Fibroblast of skin of right quadriceps (primary cell): ENCODE measurements at places on chromosomes 5 and 9.

GRCh38 chr9:123225374-123225813 is 43.0 kb downstream of the STRBP start:
- peak; percentile 61 for DNase-seq

DNA sequence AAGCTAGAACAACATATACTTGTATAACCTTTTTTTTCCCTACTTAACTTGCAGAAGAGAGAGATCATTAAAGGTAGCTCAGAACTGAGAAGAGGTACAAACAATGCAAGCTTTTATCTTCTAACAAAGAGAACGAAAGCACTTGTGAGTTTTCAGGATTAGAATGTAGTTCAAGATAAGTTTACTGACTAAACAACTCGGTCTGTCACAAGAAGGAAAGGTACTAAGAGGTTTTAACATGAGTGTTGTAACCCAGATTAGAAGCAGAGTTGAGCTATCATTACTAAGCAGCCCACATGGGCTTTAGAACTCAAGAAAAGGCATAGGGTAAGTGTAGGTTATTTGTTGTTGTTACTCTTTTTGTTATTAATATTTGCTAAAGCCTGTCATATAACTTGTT is 25.2 kb downstream of the GIN1 start:
- no peak for DNase-seq

- DNase-seq, result peak; percentile 87
Measured at GRCh38 chr5:96297290-96297689, 135.8 kb downstream of the PCSK1 start.

DNA sequence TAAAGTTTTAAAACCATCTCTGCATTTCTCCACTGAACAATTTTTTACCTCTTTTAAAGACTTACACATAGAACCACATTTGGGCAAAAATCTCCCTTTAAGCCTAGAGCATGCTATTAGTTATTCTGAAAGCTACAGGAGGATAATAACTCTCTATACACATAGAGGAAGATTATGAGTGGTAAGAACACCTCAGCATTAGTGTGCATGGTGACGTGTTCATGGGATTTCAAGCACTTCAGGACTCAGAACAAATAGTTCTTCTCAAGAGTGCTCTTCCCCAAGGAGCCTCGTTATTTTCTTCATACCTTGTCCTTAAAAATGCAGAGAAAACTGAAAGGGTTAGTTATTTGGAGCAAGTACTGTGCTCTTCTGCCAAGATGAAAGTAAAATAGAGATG is 256.9 kb upstream of the TUSC1 start:
- DNase-seq, result no peak

GRCh38 chr9:113245894-113246293 is 24.6 kb downstream of the SLC31A1 start:
- no peak for DNase-seq

GRCh38 chr9:101191723-101192122 is 163.2 kb downstream of the PLPPR1 start:
- no peak for DNase-seq

DNA sequence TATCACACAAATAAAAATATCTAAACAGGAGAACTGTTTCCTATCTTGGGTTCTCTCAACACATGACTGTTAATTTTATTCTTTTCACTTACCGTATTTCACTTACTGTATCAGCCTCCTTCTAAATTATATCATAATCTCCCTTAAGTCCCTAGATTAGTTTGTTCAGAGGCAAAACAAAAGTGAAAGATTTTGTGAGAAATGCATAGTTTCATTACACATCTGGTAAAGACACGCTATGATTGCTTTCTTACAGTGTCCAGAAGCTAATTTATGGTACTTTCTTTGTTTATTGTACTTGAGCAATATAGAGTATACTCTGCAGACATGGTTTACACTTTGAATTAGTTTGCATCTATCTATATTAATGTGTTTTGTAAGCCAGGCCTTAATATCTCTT is 159.7 kb upstream of the TLX3 start:
- DNase-seq, result no peak

- DNase-seq, result no peak
Measured at GRCh38 chr9:92850898-92851297, 26.9 kb downstream of the ZNF484 start.

DNA sequence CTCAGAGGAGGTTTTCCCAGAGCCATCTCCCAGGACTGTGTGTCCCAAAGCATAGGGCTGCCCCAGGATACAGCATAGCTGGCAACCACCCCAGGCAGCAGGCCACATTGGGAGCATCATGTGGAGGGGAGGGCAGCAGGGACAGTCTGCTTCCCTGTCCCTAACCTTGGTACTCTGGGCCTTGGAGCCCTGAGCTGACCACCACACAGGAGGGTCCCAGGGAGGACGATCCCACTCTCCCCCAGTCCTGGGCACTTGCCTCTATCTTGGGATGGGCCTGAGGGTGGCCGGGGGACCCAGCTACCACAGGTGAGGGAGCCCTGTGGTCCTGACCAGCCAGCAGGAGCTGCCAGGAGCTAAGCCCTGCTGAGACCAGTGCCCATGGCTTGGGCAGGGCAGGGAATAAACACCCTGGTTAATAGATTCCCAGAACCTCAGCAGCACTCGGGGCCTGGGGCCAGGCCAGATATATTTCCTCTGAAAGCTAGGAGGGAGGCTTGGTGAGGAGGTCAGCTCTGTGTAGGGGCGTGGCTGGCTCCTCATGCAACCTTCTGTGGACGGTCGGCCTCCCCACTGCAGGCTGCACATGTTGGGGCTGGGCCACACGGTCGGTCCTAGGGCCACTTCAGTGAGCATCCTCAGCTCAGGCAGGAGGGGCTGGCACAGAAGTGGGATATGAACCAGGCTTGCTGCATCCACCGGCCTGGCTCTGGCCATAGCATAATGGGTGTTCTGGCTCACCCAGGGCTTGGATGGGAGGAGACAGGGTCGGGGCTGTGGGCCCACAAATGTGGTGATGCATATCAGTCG is 4.2 kb downstream of the NINJ1 start:
- no peak for DNase-seq
